ENCODE measurements at places on chromosomes 2 and 18.

- DNase-seq, result no peak
Observed at GRCh38 chr2:23475036-23475435, 90.1 kb downstream of the KLHL29 start.

DNA sequence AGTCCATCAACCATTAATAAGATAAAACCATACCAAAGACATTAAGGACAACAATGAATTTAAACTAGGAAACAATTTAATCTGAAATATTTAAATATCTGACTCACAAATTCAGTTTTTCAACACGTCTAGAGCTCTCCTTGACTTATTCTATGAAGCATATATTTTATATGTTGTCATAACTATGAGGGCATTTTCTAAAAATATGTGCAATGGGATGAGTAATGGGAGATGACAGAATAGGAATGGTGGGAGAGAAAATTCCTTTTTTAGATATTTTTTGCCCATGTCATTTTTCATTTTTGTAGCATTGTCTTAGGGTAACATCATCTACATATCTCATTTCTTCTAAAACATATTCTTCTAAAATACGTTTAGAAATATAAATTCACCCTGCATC, 79.2 kb upstream of the CDH2 start:
- no peak for DNase-seq

DNA sequence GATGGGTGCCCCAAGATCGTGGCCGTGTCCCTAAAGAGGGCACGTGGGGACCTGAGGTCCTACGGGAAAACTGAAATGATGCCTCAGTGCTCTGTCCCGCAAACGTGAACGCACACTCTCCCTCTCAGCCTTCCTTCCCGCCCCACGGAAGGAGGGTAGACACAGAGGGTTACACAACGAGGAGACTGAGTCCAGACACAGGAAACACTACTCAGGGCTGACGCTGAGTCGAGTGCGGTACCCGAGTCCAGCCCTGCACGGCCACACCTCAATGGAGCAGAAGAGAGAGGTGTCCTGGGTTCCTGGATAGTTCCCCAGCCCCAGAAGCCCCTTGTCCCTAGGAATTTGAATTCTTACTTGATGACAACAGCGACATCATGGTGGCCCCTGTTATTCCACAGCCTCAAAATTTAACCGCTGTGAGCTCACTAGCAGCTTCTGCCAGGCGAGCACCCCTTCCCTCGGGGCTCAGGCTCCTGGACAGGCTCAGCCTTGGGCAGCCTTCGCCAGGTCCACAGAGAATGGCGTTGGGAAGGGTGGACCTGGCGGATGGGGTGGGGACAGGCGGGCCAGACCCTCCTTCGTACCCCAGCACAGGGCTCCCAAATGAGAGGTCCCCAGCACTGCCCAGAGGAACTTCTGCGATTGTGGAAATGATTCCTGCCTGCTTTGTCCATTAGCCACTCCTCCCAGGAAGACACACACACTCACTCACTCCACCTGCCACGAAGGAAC, 980 bp upstream of the RNPEPL1 start:
- DNase-seq, result peak; percentile 25

DNA sequence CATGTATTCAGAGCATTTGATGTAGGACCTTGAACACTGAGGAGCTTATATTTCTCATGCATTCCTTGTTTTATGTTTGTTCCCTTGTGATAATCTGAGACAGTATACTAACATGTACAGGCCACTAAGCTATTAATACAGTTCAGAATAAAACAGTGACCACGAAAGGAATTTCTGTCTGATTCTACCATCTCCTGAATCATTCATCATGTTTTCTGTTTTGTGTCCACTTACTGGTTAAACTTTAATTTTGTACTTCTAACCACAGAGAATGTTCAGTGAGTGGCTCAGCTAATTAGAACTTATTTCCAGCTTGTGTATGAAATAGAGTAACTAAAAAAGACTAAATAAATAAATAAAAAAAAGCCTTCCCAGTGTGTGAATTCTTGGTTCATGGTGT, 110.4 kb downstream of the LRP1B start:
- DNase-seq, result no peak

GRCh38 chr18:2326999-2327398, 244.3 kb downstream of the METTL4 start:
- no peak for DNase-seq

DNA sequence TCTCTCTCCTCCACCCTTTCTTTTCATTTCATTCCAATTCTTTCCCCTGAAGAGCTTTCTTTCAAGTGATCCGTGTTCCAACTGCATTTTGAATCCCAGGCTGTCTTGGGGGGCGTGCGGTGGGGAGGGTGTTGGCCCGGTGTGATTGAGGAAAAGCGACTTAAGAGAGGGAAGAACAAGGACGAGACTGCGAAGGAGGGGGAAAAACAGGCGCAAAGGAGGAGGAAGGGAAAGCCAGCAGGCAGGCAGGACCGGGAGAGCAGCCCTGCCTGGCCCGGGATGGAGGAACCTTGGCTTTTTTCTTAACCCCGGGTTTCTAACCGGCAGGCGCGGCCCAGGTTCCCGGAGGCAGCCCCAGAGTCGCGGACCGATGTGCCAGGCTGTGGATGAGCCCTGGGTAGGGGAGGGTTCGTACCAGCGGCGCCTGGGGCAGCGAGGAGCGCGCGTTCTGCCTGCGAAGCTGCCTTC, 1.3 kb downstream of the ADCYAP1 start:
- DNase-seq, result no peak

DNA sequence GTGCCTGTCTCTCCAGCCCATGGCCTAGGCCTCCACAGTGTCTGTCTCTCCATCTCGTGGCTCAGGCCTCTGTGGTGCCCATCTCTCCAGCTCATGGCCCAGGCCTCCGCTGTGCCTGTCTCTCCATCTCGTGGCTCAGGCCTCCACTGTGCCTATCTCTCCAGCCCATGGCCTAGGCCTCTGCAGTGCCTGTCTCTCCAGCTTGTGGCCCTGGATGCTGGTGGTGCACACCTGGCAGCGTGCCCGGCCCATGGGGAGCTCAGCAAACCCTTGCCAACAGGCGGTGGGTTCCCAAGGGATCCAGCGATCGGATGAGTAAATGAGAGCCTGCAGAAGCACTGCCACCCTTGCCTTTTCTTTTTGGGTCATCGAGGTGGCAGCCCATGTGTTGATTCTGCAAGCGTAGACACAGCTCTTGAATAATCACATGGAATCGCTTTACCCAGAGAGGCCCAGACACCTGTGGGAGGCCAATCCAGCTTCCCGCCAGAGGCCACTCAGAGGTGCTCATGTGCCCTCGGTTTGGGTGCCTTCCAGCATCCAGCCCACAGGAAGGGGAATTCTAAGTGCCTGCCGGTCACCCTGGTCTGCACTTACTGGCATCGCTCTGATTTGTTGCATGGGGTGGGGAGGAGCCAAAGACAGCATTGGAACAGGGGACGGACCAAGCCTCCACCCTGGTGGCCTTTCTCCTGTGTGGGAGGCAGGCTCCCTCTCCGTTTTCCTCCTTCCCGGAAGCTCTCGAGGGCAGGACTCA, 101.8 kb upstream of the HDAC4 start:
- DNase-seq, result no peak

GRCh38 chr2:191350826-191351225, 105.6 kb downstream of the MYO1B start:
- DNase-seq, result no peak

- DNase-seq, result no peak
Observed at GRCh38 chr2:181578829-181579228, 78.1 kb downstream of the CERKL start.

DNA sequence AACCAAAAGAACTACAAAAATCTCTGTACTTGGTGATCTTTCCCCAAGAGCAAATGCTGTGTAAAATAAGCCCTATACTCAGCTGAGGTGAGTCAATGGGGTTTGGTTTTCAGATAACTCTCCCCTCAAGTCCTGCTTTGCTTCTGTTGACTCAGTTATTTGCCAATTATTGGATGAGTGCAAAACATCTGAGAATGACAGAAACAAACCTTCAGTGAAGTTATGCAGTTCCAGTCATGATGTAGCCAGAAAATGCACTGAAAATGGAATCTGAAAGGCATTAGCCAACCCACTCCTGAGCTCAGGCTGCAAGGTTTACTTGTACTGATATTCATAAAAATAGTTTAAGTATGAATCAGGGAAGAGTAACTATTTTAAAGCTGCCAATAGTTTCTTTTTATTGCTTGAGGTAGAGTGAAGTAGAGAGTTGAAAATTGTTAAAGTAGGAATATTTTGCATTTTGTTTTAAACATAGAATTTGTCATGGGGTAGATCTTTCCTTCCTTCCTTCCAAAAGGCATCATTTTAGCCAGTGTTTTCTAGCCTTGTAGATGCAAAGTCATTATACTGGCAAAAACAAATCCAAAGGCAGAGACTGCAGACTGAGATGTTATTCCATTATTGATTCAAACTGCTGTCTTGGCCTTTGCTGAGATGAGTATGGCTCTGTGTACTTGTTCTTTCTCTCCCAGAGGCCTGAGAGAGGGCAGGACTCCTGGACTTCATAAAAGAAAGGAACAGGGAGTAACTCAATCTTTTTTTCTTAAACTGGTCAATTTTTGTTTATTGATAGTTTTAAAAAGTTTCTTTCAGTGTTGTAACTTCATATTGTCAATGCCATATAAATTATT, 215.3 kb downstream of the RND3 start:
- no peak for DNase-seq

- DNase-seq, result no peak
Observed at GRCh38 chr2:5766056-5766455, 73.9 kb downstream of the SOX11 start.

DNA sequence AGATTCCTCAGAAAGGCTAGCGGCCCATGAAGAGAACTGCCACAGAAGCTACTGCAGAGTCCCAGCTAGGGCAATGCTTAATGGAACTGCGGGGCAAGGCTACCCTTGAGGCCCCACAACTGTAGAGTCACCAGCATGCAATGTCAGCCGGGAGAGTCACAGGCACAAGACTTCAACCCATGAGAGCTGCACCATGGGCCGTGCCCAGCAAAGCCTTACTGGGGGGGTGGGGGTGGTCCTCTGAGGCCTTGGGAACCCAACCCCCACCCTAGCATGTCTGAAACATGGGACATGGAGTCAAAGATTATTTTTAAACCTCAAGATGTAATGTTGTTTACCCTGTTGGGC, 20.2 kb downstream of the DPP4 start:
- no peak for DNase-seq

- no peak for DNase-seq
Observed at GRCh38 chr2:161947836-161948235, 126.2 kb downstream of the DPP4 start.

DNA sequence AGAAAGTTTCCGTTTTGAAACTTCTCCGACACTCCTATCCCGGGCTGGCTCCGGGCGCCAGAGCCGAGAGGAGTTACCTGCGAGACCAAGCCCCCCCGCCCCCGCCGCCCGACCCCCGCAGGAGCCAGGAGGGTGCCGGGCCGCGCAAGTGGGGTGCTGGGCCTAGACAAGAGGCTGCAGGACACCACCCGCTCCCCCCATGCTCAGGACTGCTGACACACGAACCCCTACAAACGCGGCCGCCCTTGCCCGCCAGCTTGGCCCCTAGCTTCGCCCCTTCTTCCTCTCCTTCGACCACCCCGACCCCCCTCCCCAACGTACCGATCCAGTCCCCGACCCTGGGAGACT, 497 bp downstream of the PLA2R1 start:
- no peak for DNase-seq

GRCh38 chr18:68837665-68838451, 40.0 kb downstream of the CCDC102B start:
- no peak for DNase-seq

- no peak for DNase-seq
Observed at GRCh38 chr2:179340678-179341077, 76.0 kb upstream of the SESTD1 start.

DNA sequence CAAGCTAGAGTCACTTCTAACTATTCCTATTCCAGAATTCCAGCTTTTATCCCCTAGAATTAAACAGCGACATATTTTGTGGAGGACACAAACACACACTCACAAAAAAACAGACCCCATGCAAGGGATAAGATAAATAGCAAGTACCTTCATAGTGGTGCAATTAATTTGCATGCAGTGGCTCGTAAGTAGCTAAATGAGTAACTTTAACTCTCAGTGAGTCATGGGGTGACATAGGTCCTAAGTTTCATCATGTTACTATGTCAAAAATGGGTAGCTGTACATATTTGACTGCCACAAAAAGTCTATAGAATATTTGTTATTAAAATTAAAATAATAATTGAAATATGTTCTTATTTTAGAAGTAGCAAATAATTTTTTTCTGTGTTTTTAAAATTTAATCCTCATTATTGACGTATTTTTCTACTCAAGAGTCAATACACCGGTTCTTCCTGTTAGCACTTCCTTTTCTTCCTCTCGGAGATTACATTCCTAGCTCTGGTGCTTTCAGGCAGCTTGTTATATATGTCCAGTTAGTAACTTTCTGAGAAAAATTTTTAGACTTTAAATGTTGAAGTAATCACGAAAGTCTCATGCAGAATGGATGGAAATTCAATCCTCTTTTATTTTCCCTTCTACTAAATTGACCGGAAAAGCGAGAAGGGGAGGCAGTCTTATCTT, 247.0 kb downstream of the KCNH7 start:
- no peak for DNase-seq

GRCh38 chr2:156430236-156430979, 5.8 kb upstream of the GPD2 start:
- no peak for DNase-seq

DNA sequence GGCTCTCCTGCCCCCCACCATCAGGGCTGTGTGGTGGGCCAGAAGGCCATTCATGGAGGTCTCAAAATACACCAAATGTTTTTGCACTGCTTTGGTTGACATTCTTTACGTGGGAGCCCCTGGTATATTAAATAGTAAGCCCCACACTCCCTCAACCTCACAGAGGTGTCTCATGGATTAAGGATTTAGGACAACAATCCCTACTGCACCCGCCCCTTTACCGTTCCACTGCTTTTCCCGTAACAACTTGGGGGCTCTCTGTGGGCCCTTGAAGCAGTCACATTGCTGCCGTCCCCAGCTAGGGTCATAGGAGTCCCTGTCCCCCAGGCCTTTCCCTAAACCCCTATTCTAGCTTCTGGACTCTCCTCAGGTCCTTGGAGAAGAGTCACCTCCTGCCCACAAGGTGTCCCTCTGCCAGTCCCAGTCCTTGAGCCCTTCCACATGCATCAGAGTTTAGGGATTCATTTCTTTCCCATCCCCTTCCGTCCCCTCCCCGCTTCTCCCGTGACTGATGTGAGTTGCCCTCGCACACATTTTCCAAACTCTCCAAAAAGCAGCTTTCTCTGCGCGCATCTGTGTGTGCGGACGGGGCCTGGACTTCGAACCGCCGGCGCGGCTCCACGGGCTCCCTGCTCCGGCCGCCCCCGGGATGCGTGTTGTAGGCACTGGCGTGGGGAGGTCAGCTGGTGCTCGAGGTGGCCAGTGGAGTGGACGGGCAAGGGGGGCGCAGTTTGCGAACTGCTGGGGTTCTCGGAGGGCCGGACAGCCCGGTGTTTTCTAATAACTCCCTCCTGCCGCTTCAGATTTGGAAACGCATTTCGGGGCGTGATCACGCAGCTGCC, 84.8 kb downstream of the LYPD1 start:
- DNase-seq, result no peak

DNA sequence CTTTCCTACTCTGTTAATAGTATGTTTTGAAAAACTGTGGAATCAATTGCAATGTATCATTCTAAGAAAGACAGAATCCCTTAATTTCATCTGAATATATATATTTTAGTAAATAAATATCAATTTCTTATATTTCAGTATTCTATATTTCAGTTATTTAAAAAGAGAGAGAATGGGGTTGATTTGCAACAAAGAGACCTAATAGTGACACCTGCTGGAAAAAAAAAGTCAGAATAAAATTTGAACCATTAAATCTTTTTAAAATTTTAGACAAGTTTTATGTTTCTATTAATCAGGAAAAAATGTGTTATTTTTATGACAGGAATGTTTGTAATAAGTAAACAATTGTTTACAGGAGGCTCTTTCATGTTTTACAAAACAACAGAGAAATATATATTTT, 20.7 kb upstream of the CCNT2 start:
- no peak for DNase-seq

GRCh38 chr2:15565994-15566671, 5.0 kb upstream of the NBAS start:
- DNase-seq, result no peak
